ENCODE measurements at places on chromosomes 5 and 9.

GRCh38 chr5:37436146-37436934, 57.2 kb downstream of the WDR70 start:
- no peak for DNase-seq
- H3K4me3 ChIP-seq, result no peak overlapping the region
- H3K4me1 ChIP-seq, result no peaks in the 10 kb centered on the region
- H3K36me3 ChIP-seq, result peaks cover 6% of the 10 kb centered on the region
- no peak overlapping the region for H3K27ac ChIP-seq

DNA sequence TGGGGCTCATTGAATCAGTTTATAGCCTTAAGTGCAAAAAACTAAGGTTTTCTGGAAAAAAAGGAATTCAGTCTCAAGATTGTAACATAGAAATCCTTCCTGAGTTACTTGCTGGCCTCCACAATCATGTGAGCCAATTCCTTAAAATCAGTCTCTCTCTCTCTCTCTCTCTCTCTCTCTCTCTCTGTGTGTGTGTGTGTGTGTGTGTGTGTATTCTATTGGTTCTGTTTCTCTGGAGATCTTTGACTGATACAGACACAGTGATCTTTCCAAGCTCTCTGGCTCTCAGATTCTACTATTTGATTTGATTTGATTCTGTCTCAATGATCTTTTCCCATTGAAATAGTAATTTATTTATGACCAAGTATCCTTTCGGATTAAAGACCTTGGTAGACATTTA, 74.6 kb downstream of the CFAP95 start:
- no peak overlapping the region for H3K27ac ChIP-seq
- DNase-seq, result no peak
- no peak overlapping the region for H3K4me3 ChIP-seq
- no peaks in the 10 kb centered on the region for H3K27me3 ChIP-seq
- H3K4me1 ChIP-seq, result peaks cover 29% of the 10 kb centered on the region

GRCh38 chr9:92483627-92484545, 1.6 kb upstream of the ASPN start:
- peaks cover 5% of the 10 kb centered on the region for H3K4me1 ChIP-seq
- H3K4me3 ChIP-seq, result no peak overlapping the region
- H3K27ac ChIP-seq, result peak overlapping the region; percentile 57
- no peak for DNase-seq
- no peaks in the 10 kb centered on the region for H3K27me3 ChIP-seq

DNA sequence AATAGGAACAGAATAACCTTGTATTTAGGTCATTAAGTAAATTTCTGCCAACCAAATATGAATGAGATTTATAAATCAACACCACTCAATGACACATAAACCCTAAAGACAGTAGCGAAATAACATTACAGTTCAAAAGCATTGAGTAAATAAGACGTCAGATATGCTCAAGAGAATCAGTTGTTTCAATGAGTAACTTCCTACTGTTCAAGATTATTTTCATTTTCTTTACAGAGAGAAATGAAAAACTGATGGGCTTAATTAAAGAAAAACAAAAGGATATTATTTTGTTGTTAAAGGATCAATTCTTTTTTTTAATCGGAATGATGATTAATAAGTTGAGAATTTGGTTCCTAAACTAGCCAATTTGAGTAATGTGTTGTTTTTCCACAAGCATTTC, 150.1 kb downstream of the BNC2 start:
- no peak overlapping the region for H3K4me3 ChIP-seq
- no peaks in the 10 kb centered on the region for H3K36me3 ChIP-seq
- no peak for DNase-seq
- H3K27ac ChIP-seq, result no peak overlapping the region
- peaks cover 2% of the 10 kb centered on the region for H3K27me3 ChIP-seq

DNA sequence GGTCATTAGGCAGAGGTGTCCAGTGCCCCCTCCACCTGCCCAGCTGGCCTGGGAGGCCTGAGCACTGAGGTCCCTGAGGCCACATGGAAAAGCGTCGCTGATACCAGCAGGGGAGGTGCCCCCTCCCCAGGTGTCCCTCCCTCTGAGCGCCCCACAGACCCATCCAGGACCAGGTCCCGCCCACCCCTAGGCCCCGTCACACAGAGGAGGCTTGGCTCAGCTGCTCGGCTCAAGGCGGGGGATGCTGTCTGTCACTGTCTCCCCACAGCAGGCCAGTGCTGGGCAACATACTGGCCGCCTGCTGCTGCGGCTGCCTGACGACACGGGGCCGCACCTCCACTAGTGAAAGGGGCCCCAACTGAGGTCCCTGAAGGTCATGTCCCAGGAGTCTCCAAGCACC, 71.7 kb downstream of the VAV2 start:
- H3K4me1 ChIP-seq, result peaks cover 42% of the 10 kb centered on the region
- peaks cover 5% of the 10 kb centered on the region for H3K36me3 ChIP-seq
- no peak for DNase-seq
- H3K4me3 ChIP-seq, result no peak overlapping the region

DNA sequence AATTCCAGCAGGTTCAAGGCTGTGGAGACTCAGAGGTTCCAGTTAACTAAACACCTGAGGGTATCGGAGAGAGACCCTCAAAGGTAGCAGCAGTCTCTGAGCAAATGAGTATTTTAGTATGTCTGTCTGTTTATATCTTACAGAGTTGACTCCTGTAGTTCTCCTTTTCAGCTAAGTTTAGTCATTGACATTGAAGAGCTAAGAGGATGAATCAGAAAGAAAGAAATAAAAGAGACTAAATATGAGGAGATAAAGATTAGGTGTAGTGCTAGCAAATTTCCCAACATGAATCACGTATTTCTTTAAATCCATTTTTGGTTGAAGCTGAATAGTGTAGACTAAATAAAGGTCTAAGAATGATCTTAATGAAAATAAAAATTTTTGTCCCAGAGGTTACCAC, 474.0 kb upstream of the RGMB start:
- peak overlapping the region; percentile 59 for H3K27ac ChIP-seq
- H3K4me3 ChIP-seq, result no peak overlapping the region
- peaks cover 29% of the 10 kb centered on the region for H3K4me1 ChIP-seq
- H3K36me3 ChIP-seq, result no peaks in the 10 kb centered on the region
- H3K27me3 ChIP-seq, result no peaks in the 10 kb centered on the region

- peaks cover 38% of the 10 kb centered on the region for H3K36me3 ChIP-seq
- H3K4me3 ChIP-seq, result no peak overlapping the region
- H3K4me1 ChIP-seq, result no peaks in the 10 kb centered on the region
- H3K27me3 ChIP-seq, result no peaks in the 10 kb centered on the region
- no peak for DNase-seq
- H3K27ac ChIP-seq, result no peak overlapping the region
Measured at GRCh38 chr9:5714501-5715401, 85.8 kb downstream of the RIC1 start.

DNA sequence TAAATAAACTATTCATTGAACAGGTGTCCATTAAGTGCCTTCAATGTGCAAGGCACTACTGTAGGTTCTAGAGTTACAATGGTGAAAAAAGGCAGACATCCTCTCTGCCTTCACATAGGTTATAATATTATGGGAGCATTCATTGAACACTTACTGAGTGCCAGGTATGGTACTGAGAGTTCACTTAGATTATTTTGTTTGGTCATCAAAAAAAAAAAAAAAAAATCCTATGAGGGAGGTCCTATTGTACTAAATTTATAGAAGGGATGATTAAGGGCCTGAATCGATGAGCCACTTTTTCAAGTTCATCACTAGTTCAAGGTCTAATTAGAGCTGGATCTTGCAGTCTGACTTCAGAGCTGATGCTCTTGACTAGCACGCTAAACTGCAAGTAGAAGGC, 22.8 kb upstream of the PANK3 start:
- H3K4me3 ChIP-seq, result no peak overlapping the region
- no peak for DNase-seq
- peaks cover 28% of the 10 kb centered on the region for H3K4me1 ChIP-seq
- H3K27me3 ChIP-seq, result no peaks in the 10 kb centered on the region

- H3K4me1 ChIP-seq, result peaks cover 6% of the 10 kb centered on the region
- H3K27me3 ChIP-seq, result no peaks in the 10 kb centered on the region
- H3K36me3 ChIP-seq, result peaks cover 10% of the 10 kb centered on the region
- no peak overlapping the region for H3K4me3 ChIP-seq
Measured at GRCh38 chr5:80837679-80838078, 122.5 kb upstream of the RASGRF2 start.

- H3K4me3 ChIP-seq, result no peak overlapping the region
- no peaks in the 10 kb centered on the region for H3K36me3 ChIP-seq
- no peaks in the 10 kb centered on the region for H3K27me3 ChIP-seq
- DNase-seq, result no peak
- H3K27ac ChIP-seq, result no peak overlapping the region
Measured at GRCh38 chr9:17060450-17060849, 74.4 kb upstream of the CNTLN start.

- no peaks in the 10 kb centered on the region for H3K27me3 ChIP-seq
- H3K4me3 ChIP-seq, result no peak overlapping the region
- H3K4me1 ChIP-seq, result no peaks in the 10 kb centered on the region
- no peak overlapping the region for H3K27ac ChIP-seq
- no peak for DNase-seq
Measured at GRCh38 chr5:42950116-42950455, 90.0 kb downstream of the ANXA2R start.

- no peaks in the 10 kb centered on the region for H3K27me3 ChIP-seq
- H3K4me3 ChIP-seq, result no peak overlapping the region
- DNase-seq, result no peak
- no peaks in the 10 kb centered on the region for H3K36me3 ChIP-seq
- no peaks in the 10 kb centered on the region for H3K4me1 ChIP-seq
Measured at GRCh38 chr9:26334706-26335105, 557.9 kb downstream of the CAAP1 start.

- no peaks in the 10 kb centered on the region for H3K27me3 ChIP-seq
- peak; percentile 35 for DNase-seq
- H3K27ac ChIP-seq, result no peak overlapping the region
- no peaks in the 10 kb centered on the region for H3K36me3 ChIP-seq
- H3K4me3 ChIP-seq, result no peak overlapping the region
Measured at GRCh38 chr5:116947691-116948528, 373.3 kb upstream of the SEMA6A start.

GRCh38 chr9:5562806-5563416, 52.6 kb downstream of the PDCD1LG2 start:
- H3K27me3 ChIP-seq, result no peaks in the 10 kb centered on the region
- H3K27ac ChIP-seq, result peak overlapping the region; percentile 6
- DNase-seq, result no peak
- no peaks in the 10 kb centered on the region for H3K36me3 ChIP-seq
- H3K4me1 ChIP-seq, result peaks cover 27% of the 10 kb centered on the region
- no peak overlapping the region for H3K4me3 ChIP-seq

- H3K4me1 ChIP-seq, result no peaks in the 10 kb centered on the region
- no peak for DNase-seq
- no peaks in the 10 kb centered on the region for H3K27me3 ChIP-seq
- no peak overlapping the region for H3K27ac ChIP-seq
- no peaks in the 10 kb centered on the region for H3K36me3 ChIP-seq
- H3K4me3 ChIP-seq, result no peak overlapping the region
Measured at GRCh38 chr5:20949636-20950035, 961.6 kb upstream of the CDH18 start.

DNA sequence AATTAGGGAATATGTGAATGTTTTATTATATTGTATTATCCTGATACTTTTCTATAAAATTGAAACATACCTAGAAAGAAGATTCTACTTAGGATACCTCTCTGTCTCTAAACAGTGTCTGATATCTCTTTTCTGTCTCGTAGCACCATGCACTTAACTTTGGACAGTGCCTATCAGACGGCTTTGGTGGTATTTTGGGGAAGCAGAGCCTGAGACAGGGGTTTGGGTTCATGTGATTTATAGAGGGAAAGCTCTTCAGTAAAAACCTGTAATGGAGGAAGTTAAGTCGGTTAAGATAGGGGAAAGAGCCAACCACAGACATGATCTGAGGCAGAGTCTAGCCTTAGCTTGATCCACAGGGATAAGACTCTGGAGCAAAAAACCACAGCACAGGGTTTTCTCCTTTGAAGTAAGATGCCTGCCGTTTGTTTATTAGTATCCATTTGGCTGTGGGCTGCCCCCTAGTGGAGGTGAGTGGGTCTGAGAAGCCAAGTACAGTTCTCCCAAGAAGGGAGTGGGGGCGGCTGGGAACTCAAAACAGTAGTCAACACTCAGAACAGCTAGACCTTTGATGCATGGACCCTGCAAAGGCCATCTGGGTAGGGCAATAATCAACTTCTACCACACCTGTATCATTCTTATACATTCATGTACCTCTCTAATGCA, 141.2 kb upstream of the ASTN2 start:
- peaks cover 3% of the 10 kb centered on the region for H3K27me3 ChIP-seq
- no peaks in the 10 kb centered on the region for H3K4me1 ChIP-seq
- H3K36me3 ChIP-seq, result no peaks in the 10 kb centered on the region
- no peak overlapping the region for H3K27ac ChIP-seq

GRCh38 chr9:85743275-85744128, 1.7 kb upstream of the AGTPBP1 start:
- no peak overlapping the region for H3K27ac ChIP-seq
- H3K4me3 ChIP-seq, result peak overlapping the region; percentile 85
- peaks cover 26% of the 10 kb centered on the region for H3K4me1 ChIP-seq
- H3K36me3 ChIP-seq, result no peaks in the 10 kb centered on the region
- DNase-seq, result no peak

GRCh38 chr5:74693191-74693590, 8.2 kb downstream of the HEXB start:
- peak overlapping the region; percentile 70 for H3K27ac ChIP-seq
- DNase-seq, result no peak
- H3K4me3 ChIP-seq, result no peak overlapping the region
- peaks cover 4% of the 10 kb centered on the region for H3K4me1 ChIP-seq

DNA sequence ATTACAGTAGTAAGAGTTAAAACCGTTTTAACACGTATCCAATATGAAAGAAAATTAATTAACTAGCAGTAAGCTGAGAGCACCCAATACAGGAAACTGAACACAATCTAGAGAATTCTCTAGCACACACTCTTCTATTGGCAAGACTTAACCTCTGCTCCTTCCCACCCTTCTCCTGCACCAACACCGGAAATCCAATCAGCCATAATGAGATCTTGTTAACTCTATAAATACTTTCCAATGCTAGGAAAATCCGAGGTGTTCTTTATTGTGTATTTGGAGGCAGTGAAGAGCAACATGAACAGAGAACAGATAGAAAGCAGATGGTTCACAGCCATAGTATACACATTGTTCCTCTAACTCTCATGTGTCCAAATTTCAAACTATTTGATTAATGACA, 591.7 kb downstream of the CETN3 start:
- no peak overlapping the region for H3K27ac ChIP-seq
- DNase-seq, result no peak
- H3K4me1 ChIP-seq, result peaks cover 6% of the 10 kb centered on the region
- H3K36me3 ChIP-seq, result peaks cover 4% of the 10 kb centered on the region

- H3K27me3 ChIP-seq, result peaks cover 4% of the 10 kb centered on the region
- H3K4me1 ChIP-seq, result no peaks in the 10 kb centered on the region
- DNase-seq, result no peak
- peaks cover 4% of the 10 kb centered on the region for H3K36me3 ChIP-seq
Measured at GRCh38 chr5:174436750-174437149, 287.6 kb upstream of the MSX2 start.

- no peaks in the 10 kb centered on the region for H3K4me1 ChIP-seq
- H3K4me3 ChIP-seq, result no peak overlapping the region
- DNase-seq, result no peak
- no peak overlapping the region for H3K27ac ChIP-seq
- H3K36me3 ChIP-seq, result no peaks in the 10 kb centered on the region
Measured at GRCh38 chr5:163252950-163253349, 184.4 kb upstream of the CCNG1 start.

All from neural crest cell (in vitro differentiated cells).